ENCODE measurements at places on chromosomes 2 and 18.

GRCh38 chr2:180679693-180680092, 300.7 kb upstream of the UBE2E3 start:
- no peak for DNase-seq

DNA sequence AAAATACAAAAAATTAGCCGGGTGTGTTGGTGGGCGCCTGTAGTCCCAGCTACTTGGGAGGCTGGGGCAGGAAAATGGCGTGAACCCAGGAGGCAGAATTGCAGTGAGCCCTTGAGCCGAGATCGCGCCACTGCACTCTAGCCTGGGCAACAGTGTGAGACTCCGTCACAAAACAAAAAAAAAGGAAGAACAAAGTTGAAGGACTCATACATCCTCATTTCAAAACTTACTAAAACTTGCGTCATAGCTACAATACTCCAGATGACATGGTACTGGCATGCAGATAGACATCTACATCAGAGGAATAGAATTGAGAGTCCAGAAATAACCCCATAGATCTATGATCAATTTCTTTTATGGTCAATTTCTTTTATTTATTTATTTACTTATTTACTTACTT, 13.6 kb upstream of the CYP27C1 start:
- no peak for DNase-seq

GRCh38 chr18:34399892-34400291, 175.2 kb upstream of the NOL4 start:
- DNase-seq = no peak

GRCh38 chr2:128454980-128455720, 136.5 kb upstream of the HS6ST1 start:
- peak; percentile 3 for DNase-seq

GRCh38 chr2:38937548-38937947, 47.9 kb downstream of the ARHGEF33 start:
- no peak for DNase-seq

DNA sequence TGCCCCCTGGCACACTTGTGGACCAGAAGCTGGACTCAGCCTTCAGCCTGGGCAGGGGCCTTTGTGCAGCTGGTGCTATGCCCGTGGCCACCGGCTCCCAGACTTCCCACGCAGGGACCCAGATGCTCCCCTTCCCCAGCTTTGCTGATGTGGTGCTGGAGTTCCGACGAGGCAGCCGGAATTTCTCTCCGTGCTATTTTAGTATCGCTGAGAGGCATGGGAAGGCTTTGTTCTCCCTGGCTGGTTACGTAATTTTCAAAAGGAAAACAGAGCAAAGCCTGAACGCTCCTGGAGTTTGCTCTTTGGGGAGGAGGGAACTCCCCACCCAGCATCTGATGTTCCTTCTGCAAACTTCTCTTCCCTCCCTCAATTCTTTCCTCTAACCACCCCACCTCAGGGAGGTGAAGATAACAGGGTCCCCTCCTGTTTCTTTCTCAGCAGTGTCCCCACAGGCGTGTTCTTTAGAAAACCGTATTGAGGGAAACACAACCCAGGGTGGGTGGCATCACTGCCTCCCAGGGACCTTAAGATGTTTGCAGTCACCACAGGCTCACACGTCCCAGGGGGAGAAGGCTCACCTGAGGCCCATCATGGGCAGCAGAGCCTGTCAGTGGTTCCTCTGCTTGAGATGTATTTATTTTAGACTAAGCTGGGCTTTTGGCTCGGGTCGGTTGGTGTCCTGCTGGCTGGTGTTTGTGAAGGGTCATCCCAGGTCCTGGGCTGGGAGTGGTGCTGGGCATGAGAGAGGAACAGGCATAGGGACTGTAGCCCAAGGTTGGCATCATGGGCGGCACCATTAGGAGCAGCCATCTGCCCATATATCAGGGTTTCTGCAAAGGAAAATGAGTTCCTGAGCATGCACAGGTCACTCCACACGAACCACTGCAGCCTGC, 95.0 kb downstream of the MAPK4 start:
- DNase-seq = no peak
